ENCODE measurements at places on chromosomes 2 and 18. TPM values are rescaled to one million over a fixed set of nuclear protein-coding genes. Genes with fewer than 3 reads are reported as not detected.

RESP18 gene
- polyA plus RNA-seq = not detected

TRIM43 gene
- polyA plus RNA-seq = 0.27 TPM

CABLES1 gene
- polyA plus RNA-seq = 24.0 TPM

INHBB gene
- polyA plus RNA-seq = 0.06 TPM

SPEG gene
- polyA plus RNA-seq = 13.1 TPM

SCTR gene
- polyA plus RNA-seq = 8.3 TPM

UNC80 gene
- polyA plus RNA-seq = 1.8 TPM

ALLC gene
- 0.23 TPM for polyA plus RNA-seq

SERPINB4 gene
- 0.06 TPM for polyA plus RNA-seq

PTH2R gene
- 39.0 TPM for polyA plus RNA-seq

PCARE gene
- polyA plus RNA-seq = 0.40 TPM

SLC9A2 gene
- polyA plus RNA-seq = 7.7 TPM

PLA2R1 gene
- 115 TPM for polyA plus RNA-seq

KCNF1 gene
- 1.5 TPM for polyA plus RNA-seq

KCNE4 gene
- 19.1 TPM for polyA plus RNA-seq

UGT1A3 gene
- not detected for polyA plus RNA-seq

PLB1 gene
- polyA plus RNA-seq = 1.3 TPM

RIT2 gene
- not detected for polyA plus RNA-seq

SKOR2 gene
- polyA plus RNA-seq = not detected

IL1RL2 gene
- 1.4 TPM for polyA plus RNA-seq

CYP27C1 gene
- 8.3 TPM for polyA plus RNA-seq

RAD51AP2 gene
- polyA plus RNA-seq = 0.18 TPM

PDE1A gene
- 23.3 TPM for polyA plus RNA-seq

LOXHD1 gene
- 0.69 TPM for polyA plus RNA-seq

REG3A gene
- not detected for polyA plus RNA-seq

TFPI gene
- polyA plus RNA-seq = 47.4 TPM
